ENCODE measurements at places on chromosomes 4 and X.

DNA sequence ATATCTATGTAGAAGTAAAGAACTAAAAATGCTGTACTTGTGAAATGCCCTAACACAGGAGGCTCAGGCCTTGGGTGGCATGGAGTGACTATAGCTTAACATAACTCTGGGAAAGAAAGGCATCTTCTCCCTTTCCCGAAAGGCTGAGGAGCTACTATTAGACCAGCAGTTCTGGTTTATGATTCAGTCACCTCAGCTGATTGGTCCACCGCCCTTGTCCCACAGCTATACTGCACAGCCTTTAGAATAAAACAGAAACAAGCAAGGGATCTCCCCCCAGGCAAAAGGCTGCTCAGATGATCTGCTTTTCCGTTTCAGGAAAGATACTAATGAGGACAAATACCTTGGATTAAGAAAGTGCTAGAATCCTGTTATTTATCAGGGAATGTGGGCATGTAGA, 171.3 kb downstream of the SNCA start:
- no peak for DNase-seq

- DNase-seq = no peak
Observed at GRCh38 chrX:11265352-11265751, 27.9 kb upstream of the AMELX start.

DNA sequence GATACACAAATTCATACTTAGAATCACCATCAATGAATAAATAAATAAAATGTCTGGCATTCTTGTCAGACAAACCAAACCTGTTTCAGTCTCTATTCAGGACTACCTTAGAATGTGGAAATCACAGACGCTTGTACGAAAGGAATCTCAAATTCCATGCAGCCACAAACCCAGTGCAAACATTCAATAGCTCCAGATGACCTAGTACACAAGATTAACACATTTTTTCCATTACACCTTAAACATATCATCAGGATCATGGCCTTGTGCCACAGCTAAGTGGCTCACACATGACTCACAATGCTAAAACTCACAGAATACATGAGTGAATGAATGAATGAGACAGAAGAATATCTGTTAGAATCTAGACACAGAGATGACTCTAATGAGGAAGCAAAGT, 134.2 kb downstream of the PWWP3B start:
- no peak for DNase-seq

- DNase-seq = no peak
Observed at GRCh38 chr4:80135702-80136058, 61.6 kb upstream of the PRDM8 start.

- no peak for DNase-seq
Observed at GRCh38 chr4:83926950-83927349, 391.0 kb downstream of the GPAT3 start.

DNA sequence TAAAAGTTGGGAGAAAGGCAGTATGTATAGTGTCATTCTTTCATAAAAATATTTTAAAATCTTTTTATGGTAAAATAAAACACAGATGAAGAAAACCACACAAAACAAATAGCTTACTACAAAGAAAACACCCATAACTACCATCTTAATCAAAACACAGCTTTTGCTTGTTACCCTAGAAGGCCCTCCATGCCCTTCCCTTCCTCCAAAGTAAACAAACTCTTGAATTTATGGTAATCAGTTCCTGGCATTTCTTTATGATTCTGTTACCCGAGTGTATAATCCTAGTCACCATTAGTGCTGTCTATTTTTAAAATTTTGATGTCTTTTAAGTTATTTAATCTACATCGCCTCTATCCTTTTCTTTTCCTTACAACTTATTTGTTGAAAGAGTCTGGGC, 170.9 kb downstream of the APBB2 start:
- DNase-seq = no peak

DNA sequence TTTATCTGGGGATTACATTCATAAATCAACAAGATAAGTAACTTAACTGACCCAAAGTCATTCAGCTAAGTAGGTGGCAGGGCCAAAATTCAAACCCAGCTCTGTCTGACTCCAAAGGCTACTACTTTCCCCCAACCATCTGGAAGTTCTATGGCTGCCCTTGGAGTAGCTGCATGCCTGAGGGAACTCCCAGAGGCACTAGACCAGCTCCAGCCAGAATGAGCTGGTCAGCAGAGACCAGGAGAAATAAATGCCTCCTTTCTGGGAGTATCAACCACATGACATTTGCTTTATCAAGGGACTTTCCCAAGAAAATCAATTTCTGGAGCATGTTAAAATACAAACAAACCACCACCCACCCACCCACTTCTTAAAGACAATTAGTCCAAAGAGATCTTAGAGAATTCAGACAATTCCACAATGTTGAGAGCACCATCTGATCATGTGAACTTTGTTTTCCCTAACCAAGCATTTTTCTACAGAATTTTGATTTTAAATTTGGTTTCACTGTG, 180.5 kb downstream of the EFHC2 start:
- no peak for DNase-seq

DNA sequence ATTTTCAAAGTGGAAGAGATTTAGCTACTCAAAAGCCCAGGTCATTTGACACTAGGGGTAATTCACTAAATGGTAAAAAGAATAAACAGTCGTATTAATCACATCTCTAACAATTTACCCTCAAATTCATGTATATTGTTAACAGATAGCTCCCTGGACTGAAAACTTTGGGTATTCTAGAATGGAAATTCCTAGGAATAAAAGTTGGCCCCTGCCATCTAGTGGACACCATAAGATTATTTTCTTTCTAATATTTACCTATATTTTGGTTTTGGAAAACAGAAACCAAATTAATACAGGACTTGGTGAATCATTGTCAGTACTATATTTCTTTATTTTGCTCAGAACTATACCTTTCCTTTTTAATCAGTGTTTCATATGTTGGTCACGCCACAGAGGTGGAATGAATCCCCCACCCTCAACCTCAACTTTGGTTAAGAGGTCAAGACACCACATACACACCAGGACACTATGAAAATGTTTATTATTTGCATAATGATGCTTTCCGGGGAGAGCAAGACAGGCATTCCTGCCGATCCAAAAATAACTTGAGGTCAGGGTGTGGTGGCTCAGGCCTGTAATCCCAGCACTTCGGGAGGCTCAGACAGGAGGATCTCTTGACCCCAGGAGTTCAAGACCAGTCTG, 96.2 kb upstream of the APOOL start:
- no peak for DNase-seq

DNA sequence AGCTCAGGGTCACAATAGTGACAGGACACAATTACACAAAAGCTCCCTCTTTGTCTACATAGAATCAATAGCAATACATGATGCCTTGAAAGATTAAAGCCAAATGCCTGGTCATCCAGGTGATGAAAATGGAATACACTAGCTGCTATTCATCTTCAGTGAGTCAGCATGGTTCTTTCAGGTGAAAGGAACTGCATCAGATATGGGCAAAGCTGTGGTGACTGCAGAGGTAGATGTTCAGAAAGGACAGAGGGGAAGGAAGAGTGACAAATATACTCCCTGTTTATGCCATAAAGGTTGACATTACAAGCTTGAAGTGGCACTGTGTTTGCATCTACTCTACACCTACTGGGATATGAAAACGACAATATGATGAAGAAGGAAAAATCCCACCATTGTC, 20.0 kb upstream of the FTHL17 start:
- DNase-seq = no peak

- no peak for DNase-seq
Observed at GRCh38 chr4:100754751-100755150, 236.9 kb upstream of the EMCN start.

DNA sequence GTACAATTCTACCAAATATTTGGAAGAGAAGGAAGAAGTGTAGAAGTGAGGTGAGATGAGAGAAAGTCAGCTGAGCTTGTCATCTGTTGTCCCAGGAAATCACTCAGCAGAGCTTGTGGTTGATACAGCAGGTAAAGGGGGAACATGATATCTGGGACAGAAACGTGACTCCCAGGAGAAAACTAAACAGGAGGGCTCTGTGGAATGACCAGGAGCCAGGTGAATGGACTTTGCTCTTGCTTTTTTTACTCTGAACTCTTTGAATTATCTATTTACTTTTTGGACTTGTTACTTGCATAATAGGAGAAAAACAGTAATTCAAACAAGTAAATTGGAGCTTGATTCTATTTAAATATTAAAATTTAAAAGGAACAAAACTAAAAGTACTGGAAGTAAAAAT, 555.6 kb upstream of the FRG1 start:
- no peak for DNase-seq
